ENCODE measurements at places on chromosomes 2 and 18.
A peak's percentile ranks its signal among the peaks of the same experiment; 100 is the strongest.

GRCh38 chr2:160582490-160583145, 89.0 kb upstream of the RBMS1 start:
- no peak for DNase-seq

DNA sequence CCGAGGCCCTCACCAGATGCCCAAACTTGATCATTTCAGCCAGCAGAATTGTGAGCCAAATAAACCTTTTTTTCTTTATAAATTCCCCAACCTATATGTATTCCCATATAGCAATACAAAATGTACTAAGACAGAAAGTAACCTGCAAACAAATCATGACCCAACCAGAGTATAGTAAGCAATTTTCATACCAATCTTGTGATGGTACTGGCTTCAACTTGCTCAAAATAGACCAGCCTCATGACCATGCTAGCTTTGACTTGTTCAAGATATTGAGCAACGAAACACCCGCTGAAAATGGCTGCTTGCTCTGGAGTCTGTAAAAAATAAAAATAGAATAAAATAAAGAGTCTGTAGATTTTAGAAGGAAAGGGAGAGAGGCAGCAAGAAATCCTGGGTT, 97.6 kb downstream of the C1D start:
- no peak for DNase-seq

DNA sequence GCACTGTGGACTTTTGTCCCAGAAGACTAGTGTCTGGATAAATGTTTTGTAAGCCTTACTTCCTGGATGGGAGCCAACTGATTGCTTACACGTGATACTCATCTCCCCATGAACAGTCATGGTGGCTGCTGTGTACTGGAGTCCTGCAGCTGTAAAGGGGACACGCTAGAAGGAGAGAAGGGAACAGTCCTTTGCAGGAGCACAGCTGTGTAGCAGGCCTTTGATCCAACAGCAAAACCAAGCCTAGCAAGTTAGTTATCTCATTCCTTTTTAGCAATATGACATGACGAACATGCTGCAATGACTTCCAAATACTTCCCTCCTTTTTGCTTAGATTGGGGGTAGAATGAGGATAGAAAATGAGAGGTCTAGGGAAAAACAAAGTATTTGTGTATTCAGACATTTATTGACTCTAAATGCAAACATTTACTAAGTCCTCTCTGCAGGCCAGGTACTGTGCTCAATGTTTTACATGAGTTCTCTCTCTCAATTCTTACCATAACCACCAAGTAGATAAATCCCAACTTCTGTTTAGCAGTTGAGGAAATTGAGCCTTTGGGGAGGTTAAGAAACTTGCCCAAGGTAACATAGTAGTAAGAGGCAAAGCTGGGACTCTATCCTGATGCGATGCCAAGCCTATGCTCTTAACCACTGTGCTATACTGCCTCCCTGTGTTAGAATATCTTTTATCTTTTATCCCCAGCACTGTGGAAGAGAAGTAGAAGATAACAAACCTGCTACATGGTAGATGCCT, 55.4 kb upstream of the CD28 start:
- DNase-seq, result peak; percentile 1

- no peak for DNase-seq
Measured at GRCh38 chr2:70959851-70960832, 18.3 kb upstream of the ANKRD53 start.

DNA sequence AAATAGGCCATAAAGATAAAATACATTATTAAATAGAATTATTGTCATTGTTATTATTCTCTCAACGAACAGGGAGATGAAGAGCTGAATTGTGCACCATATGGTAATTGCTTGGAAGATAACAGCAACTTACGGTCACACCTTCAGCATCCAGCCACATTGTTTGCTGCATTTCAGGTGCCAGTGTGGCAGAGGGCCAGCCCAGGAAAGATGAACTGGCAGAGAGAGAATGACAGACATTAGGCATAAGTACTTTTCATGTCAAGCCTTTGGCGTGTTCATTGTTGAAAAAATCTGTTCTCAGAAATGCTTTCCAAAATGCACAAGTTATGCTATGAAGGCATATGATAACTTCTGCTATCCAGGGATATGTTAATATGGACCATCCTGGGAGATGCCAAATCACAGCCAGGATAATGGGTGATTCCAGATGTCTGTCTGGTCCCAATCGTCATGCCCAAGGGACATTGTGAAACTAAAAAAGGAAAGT, 748.6 kb upstream of the PIK3C3 start:
- no peak for DNase-seq

Data from nucleus accumbens (tissue), 56 donors.